Common myeloid progenitor, CD34-positive (primary cell): ENCODE measurements at places on chromosomes 4 and X.

DNA sequence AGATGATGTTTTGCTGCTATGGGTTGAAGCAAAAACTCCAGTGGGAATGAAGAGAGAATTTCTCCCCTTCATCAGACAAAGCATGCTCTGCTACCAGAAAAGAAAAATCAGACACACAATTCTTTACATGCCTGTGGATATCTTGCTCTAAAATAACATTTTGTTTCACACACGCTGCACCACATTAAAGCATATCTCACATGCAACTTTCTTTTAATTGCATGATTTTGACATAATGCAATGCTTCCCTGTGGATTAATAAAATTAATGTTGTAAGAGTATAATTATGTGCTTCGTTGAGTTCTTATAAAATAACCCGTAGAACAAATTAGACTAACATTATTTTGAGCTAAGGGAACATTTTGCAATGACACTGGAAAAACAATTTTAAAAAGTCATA lies 2230.7 kb downstream of the PCDH7 start:
- no peak for DNase-seq

- DNase-seq, result no peak
Measured at GRCh38 chr4:18397681-18398390, 376.3 kb upstream of the LCORL start.

DNA sequence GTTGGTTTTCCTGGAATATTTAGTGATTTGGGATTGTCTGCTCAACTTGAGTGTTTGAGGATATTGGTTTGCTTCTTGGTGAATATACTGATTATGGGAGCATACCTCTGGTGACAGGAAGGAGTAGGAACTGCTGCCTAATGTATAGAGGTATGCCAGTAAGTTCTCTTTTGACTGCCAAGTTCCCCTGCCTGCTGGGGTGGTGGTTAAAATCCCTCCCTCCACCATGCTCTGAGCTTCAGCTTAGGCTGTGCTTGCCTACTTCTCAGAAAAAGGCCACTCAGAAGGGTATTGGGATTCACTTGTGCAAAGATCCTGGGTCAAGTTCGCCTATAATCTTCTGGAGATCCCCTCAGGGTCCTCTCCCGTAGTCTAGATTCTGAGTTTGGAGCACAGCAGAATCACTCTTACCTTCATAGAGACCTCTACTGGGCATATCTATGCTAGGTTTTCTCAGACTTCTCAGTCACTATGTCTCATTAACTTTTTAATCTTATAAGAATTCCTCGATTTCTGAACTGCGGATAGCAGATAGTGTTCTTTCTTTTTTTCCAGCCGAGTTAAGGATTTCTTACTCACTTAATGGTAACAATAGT lies 44.7 kb upstream of the DCK start:
- DNase-seq, result no peak

GRCh38 chrX:18422886-18423285 lies 2.5 kb upstream of the CDKL5 start:
- DNase-seq, result no peak

DNA sequence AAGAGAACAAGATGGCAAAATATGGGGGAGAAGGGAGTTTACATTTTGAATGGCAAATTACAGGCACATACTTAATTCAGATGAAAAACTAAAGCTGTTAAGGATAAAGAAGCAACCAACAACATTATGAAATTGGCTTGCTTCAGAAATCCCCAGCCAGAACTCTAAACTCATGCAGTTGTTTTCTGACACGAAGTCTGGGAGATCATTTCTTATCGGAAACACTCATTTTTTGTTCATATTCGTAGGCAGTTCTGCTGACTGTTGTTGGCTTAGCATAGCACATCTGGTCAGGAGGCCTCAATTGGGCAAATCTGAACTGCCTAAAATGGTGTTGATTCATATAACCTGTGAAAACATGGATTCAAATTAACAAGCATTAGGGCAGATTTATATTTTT lies 33.0 kb upstream of the ARHGAP6 start:
- no peak for DNase-seq

DNA sequence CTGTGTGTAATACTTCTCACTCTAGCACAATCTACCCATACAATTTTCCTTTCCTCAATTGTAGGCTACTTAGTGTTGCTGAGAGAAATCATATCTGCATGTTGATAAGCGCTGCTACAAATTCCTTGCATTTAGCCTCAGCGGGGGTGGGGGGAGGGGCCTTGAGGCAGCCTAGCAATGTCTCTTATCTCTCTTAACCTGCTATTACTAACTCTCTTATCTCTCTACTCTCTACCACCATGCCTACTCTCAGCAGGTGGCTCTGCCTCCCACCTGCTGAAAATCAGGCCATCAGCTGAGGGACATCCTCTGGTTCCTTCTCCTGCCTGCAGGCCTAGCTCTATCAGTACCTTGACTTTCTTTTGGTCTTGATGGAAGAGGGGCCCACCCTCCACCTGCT lies 98.9 kb downstream of the GPR82 start:
- no peak for DNase-seq

DNA sequence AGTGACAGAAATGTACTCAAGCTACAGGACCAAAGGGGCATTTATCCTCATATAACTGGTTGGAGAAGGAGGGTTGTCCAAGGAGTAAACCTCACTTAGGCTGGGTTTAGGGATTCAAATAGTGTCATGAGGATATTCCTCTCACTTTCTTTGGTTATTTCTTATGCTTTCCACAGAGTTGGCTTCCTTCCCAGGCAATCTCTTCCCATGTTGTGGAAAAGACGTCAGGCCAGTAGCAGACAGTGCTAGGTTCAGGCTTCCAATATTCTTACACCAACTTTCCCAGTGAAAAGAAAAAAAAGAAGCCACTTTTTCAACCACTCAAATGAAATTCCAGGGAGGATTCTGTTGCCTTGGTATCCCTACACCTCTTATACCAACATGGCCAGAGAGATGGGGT lies 653.0 kb downstream of the C4orf33 start:
- DNase-seq, result no peak

DNA sequence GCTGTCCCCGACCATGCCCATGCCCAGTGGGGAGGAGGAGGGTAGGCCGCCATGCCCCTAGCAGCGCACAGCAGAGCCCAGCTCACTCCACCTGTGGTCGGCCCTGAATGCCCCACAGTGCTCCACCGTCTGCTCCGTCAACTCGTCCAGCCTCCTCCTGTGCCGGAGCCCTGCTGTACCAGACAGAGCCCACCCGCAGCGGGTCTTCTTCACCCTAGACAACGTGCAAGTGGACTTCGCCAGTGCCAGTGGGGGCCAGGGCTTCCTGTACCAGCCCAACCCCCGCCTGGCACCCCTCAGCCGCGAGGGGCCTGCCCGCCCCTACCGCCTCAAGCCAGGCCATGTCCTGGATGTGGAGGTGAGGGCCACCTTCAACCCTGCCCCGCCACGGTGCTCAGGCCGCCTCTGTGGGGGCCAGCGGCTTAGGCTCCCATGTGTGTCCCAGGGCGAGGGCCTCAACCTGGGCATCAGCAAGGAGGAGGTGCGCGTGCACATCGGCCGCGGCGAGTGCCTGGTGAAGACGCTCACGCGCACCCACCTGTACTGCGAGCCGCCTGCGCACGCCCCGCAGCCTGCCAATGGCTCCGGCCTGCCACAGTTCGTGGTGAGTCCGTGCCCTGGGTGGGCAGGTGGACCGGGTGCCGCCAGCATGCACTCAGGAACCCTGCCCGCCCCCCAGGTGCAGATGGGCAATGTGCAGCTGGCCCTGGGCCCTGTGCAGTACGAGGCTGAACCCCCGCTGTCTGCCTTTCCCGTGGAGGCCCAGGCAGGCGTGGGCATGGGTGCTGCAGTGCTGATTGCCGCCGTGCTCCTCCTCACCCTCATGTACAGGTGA lies 6.9 kb upstream of the SRPK3 start:
- DNase-seq, result no peak

GRCh38 chr4:19636451-19636850 lies 615.3 kb upstream of the SLIT2 start:
- DNase-seq, result no peak

- no peak for DNase-seq
Measured at GRCh38 chr4:183014361-183015084, 84.5 kb upstream of the WWC2 start.
